Skin of body (tissue), 3 donors: ENCODE measurements at places on chromosomes 7 and 10. TPM values are rescaled to one million over a fixed set of nuclear protein-coding genes. Genes with fewer than 3 reads are reported as not detected.

- no peak for DNase-seq
Observed at GRCh38 chr10:130432271-130432670, 296.1 kb downstream of the GLRX3 start.

DNA sequence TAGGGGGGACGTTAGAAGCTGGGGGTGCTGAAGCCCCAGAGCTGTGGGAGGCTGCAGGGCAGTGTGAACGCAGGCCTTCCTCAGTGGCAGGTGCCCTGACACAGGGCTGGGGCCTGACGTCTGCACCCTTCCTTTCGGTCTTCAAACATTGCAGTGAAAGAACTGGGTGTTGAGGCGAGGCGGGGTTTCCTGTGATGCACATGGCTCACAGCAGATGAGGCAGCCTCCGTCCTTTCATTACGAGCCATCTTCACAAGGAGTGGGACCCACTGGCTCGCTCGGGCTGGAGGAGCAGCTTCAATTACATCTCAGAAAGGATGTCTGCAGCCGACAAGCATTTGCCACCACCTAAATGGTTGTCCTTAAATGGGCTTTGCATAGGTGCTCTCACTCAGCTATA lies 180.3 kb upstream of the SHH start:
- DNase-seq: no peak

GRCh38 chr7:130393101-130393561 lies 12.8 kb downstream of the CPA1 start:
- peak; percentile 66 for DNase-seq

DNA sequence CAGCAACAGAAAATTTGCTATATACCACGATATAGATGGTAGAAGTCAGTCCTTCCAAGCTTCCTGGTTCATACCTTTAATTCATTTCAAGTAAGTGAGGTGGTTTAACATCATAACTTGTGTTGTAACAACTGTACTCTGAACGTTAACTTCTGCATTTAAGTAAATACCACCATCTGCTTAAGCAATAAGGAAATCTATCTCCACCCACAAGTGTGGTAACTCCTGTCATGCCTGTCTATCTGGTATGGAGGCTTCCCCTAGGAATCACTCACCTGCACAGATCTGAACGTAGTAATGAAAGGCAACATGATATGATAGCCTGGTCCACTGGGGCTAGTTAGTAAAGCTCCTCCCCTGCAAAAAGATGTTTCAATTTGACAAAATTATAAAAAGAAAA lies 2.3 kb downstream of the ERLIN1 start:
- DNase-seq: peak; percentile 2

DNA sequence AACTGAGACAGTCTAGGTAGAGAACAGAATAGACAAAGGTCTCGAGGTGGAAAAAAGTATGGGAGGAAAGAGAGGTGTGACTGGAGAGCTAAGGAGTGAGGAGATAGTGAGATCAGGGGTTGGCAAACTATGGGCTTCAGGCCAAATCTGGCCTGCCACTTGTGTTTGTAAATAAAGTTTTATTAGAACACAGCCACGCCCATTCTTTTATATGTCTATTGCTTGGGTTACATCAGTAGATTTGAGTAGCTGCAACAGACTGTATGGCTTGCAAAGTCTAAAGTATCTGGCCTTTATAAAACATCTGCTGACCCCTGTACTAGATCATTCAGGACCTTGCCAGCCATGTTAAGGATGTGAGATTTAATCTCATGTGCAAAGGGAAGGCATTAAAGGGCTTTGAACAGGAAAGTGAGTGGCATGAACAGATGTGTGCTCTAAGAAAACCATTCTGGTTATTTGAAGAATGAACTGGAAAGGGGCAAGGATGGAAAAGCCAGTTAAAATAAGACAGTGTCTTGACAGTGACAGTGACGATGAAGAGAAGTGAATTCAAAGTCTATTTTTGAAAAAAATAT lies 240.3 kb downstream of the RNLS start:
- no peak for DNase-seq

GRCh38 chr10:119176166-119176565 lies 2.4 kb downstream of the PRDX3 start:
- no peak for DNase-seq

- DNase-seq: no peak
Observed at GRCh38 chr7:146826329-146826728, 709.7 kb downstream of the CNTNAP2 start.

- DNase-seq: no peak
Observed at GRCh38 chr7:100878013-100878412, 3.1 kb downstream of the SRRT start.

DNA sequence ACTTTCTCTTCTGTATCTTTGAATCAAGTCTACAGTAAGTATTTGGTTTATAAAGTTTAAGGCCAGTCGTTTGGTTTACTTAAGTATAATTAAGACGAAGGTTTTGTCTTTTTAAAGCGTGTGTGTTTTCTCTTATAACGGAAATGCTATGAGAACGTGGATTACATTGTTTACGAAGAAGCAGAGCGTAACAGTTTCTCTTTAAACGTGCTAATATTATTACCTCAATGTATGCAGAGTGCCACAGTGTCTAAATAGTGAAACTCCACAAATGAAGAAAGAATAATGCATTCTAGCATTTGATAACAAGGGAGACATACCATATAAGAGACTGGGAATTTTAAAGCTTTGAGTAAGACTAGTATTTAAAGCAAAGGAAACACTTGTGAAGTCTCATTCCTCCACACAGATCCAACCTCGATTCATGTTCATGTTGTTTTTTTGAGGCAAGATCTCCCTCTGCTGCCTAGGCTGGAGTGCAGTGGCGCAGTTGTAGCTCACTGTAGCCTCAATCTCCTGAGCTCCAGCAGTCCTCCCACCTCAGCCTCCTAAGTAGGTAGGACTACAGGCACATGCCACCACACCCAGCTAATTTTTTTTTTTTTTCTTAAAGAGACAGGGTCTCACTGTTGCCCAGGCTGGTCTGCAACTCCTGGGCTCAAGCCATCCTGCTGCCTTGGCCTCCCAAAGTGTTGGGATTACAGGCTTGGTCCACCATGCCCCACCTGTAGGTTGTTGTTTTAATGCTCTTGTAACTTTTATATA lies 75.1 kb downstream of the ANKRD61 start:
- peak; percentile 35 for DNase-seq

DNA sequence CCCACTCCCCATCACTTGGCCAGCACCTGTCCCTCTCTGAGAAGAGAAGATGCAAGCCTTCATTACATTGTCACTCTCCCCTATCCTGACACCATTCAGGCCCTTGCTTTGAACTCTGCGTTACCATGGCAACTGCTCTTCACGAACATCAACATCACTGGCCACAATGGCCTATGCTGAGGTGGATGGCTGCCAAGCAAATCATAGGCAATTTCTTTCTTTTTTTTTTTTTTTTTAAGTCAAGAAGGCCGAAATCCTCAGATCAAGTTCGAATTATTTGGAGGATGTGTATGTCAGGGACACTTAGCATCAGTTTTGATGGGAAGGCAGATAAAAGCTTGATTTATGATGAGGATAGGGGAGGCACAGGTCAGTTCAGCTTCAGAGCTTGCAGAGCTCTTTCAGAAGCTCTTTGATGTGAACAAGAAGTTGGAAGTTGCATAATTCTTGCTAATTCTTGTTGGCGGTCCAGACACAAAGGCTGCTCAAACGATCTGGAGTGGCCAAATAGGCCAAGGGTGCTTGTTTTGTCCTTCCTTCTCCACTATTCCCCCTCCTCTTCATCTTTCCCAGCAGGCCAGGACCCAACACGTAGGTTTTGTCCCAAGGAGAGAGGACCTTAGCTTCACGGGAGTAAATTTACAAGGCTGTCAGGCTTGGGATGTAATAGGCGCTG lies 179.9 kb upstream of the NPVF start:
- no peak for DNase-seq

GRCh38 chr10:9028231-9028630 lies 973.7 kb downstream of the GATA3 start:
- no peak for DNase-seq

The STEAP1B gene
- 2.0 TPM for total RNA-seq

The PTPN20 gene
- 3.2 TPM for total RNA-seq

The MKRN1 gene
- 75.2 TPM for total RNA-seq

The ATP6V0A4 gene
- 4.1 TPM for total RNA-seq

The KDM7A gene
- total RNA-seq: 26.2 TPM

The HIBADH gene
- total RNA-seq: 36.1 TPM

The STOX1 gene
- 5.7 TPM for total RNA-seq

The GDF2 gene
- total RNA-seq: not detected
